Activated CD8-positive, alpha-beta memory T cell treated with anti-CD3 and anti-CD28 coated beads, Interleukin-2, amount 50 U/mL, for 4 hours (primary cell): ENCODE measurements at places on chromosomes 11 and 22.
A peak's percentile ranks its signal among the peaks of the same experiment; 100 is the strongest.

- DNase-seq = peak; percentile 63
Measured at GRCh38 chr22:21045585-21046294, at the start of gene LRRC74B. Gene LRRC74B, plus strand, starts transcription at chr22:21045946. Its CDS starts 41 bp downstream, at chr22:21045987.

GRCh38 chr11:1113405-1114201 lies 38.9 kb downstream of the MUC2 start:
- DNase-seq = peak; percentile 15

DNA sequence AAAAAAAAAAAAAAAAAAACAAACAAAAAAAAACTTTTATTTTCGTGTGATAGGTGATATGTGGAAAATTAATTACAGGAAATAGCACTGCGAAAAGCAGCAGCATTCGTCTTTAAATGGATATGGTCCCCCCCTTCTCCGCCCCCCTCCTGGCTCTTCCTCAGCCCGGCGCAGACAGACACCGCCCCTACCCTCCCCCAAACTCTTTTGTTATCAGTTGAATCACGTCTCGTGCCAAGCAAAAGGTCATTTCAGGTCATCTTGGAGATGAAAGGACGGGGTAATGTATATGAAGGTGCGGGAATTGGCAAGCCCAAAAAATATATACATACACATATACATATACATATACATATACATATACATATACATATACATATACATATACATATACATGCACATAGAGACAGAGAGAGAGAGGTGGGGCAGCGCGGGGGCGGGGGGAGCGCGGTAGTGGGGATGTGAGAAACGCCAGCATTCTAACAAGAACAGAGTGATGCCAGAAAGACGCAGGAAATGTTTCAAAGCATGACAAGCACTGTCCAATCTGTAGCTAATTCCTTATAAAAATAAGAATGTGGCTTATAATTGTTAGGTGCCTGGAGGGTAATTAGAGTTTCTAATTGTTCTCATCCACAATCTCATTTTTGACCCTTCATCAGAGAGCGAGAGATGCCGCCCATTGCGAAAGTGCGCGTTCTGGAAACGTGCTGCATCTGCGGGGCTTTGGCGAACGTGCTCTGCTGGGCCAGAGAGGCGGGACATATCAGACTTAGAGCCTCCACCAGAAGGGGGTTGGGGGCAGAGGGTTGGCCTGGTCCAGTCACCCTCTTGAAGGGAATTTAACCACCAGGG lies 214.5 kb upstream of the UBASH3B start:
- no peak for DNase-seq

DNA sequence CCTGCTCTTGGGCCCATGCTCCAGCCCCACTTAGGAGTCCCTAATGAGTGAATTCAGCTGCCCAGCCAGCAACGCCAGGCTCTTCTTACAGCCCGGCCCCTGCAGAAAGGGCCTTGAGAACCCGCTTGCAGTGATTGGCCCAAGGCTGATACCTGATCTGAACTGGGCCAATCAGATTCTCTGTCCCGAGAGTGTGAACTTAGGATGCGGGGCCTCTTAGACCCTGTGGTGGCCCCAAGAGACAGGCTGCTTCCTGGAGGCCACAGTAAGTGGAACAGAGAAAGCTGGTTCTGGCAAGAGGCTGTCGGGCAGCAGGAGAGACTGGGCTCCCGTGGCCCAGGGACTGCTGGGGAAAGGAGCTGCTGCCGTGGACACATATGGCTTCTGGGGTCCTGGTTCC lies 11.5 kb downstream of the VSTM5 start:
- no peak for DNase-seq

DNA sequence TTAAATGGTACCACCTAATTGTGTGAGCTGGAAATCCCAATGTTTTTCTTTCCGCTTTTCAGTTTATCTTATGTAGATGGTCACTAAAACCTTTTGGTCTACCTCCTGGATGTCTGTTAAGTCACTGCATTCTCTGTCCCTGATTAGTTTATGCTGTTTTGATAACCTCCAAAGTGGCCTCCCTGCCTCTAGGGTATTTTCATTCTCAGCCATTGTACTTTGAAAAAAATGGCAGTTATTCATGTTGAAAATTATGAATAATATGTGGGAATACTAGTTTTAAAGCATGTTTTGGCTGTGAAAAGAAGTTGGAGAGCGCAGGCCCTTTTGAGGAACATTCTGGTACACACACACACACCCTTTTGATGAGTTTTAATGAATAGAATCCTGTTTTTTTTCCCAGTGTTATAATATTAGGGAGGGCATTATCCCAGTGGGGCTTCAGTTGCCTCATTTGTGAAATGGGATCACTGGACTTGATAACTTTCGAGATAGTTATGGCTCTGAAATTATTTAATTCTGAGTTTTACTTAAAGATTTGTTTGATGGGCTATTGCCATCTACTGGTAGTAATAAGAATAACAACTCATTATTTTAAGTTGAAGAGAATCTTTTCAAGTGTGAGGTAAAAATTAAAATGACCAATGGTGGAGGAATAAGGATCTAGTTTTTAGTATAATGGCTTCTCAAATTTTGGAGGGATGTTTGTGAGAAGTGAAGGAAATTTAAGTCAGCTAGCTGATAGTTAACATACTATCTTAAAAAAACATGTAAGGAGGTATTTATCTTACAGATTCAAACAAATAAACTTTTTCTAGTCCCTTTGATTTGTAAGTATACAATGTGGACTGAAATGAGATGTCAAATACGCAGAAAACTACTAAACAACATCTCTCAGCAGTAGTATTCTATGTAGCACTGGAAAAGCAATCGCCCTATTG lies 3.9 kb downstream of the FDX1 start:
- DNase-seq = no peak

DNA sequence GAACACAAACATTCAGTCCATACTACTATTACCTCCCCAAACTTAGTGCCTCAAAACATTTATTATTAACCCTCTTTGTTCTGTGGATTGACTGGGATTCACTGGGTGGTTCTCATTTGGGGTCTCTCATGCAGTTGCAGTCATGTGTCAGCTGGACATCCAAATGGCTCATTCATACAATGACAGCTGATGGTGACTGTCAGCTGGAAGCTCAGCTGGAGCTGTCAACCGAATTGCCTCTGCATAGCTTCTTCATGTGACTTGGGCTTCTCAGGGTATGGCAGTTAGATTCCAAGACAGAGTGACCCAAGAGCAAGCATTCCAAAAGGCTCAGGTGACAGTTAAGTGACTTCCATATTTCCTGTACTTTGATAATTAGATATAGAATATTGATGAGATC lies 85.2 kb downstream of the CCDC34 start:
- no peak for DNase-seq
